ENCODE measurements at places on chromosomes 4 and X. TPM values are rescaled to one million over a fixed set of nuclear protein-coding genes. Genes with fewer than 3 reads are reported as not detected.

Gene GNRHR
- total RNA-seq, result not detected

Gene SLC26A1
- not detected for total RNA-seq

Gene BEND4
- not detected for total RNA-seq

Gene BGN
- 14.0 TPM for total RNA-seq

Gene UGT2B15
- not detected for total RNA-seq

Gene HTN1
- total RNA-seq, result not detected

Gene SSX4B
- not detected for total RNA-seq

Gene BEX3
- total RNA-seq, result 309 TPM

Gene RHOXF1
- not detected for total RNA-seq

Gene KCND1
- total RNA-seq, result 1.3 TPM

Gene SYTL5
- 0.17 TPM for total RNA-seq

Gene RASL11B
- total RNA-seq, result 0.59 TPM

Gene FAM200B
- 28.4 TPM for total RNA-seq

Gene SCD5
- 4.0 TPM for total RNA-seq

Gene BEND2
- not detected for total RNA-seq

All from bronchus fibroblast of lung (primary cell).